ENCODE measurements at places on chromosomes 6 and 20.

GRCh38 chr6:149567945-149568585, 1.9 kb downstream of the GINM1 start:
- no peak for DNase-seq

- no peak for DNase-seq
These were observed 3.0 kb downstream of the WFDC5 start for GRCh38 chr20:45111799-45112471.

GRCh38 chr6:14540810-14541540, 423.4 kb downstream of the CD83 start:
- DNase-seq: no peak

DNA sequence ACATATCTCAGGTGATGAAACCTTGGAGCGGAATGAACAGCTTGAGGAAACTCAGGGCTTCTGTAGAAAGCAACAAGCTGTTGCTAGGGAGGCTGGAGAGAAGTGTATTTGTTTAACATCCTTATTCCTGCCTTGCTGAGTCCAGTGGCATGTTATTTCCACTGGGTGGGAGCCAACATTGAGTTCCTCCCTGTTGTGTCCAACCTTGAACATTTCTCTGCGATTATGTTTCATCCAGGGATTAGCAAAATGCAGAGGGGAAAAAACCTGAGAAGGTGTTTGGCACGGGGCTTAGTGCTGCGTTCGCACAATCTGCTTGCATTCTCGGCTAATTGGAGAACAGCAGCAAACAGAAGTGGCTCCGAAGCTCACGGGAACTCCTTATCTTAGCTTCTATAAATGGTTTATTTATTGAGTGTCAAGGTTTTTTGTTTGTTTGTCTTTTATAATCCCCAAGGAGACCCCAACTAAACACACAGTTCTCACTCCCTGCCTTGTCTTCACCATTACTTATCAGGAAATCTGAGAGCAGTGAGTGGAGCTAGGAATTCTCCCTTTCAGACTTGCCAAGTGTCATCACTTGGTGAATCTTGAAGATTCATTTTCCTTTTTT, 412.8 kb downstream of the CDC5L start:
- DNase-seq: peak; percentile 9

DNA sequence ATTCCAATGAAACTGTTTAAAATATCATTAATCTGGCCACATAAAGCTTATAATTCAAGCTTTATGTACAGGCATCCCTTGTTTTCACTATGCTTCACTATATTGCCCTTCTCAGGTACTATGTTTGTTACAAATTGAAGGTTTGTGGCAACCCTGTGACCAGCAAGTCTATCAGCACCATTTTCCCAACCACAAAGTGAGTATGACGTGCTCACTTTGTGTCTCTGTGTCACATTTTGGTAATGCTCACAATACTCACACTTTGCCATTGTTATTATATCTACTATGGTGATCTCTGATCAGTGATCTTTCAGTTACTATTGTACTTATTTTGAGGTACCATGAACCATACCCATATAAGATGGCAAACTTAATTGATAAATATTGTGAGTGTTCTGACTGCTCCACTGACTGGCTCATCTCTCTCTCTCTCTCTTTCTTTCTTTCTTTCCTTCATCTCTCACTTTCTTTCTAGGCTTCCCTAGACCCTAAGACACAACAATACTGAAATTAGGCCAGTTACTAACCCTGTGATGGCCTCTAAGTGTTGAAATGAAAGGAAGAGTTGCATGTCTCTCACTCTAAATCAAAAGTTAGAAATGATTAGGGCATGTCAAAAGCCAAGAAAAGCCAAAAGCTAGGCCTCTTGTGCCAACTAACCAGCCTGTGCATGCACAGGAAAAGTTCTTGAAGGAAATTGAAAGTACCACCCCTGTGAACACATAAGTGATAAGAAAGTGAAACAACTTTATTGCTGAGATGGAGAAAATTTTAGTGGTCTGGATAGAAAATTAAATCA, 227.9 kb downstream of the BCAS1 start:
- no peak for DNase-seq

GRCh38 chr6:34126419-34126818, 19.5 kb downstream of the GRM4 start:
- no peak for DNase-seq

DNA sequence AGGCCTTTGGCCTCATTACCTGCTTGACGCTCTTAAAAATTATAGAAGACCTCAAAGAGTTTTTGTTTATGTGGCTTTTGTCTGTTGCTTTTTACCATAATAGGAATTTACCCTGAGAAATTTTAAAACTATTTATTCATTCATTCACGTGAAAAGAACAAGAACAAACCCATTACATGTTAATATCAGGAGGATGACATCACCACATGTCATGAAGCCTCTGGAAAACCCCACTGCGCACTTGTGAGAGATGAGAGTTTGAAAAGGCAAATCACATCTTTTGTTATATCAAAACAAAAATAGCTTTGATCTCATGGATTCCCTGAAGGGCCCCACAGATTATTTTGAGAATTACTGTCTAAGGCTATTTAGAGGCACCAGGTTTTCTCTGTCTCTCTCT, 61.3 kb upstream of the EYA2 start:
- no peak for DNase-seq

- no peak for DNase-seq
These were observed 13.7 kb downstream of the EXOC2 start for GRCh38 chr6:679282-679681.

GRCh38 chr20:22446613-22447446, 137.5 kb downstream of the FOXA2 start:
- DNase-seq: no peak

GRCh38 chr6:148830614-148831013, 83.8 kb downstream of the UST start:
- DNase-seq: no peak

- DNase-seq: no peak
These were observed 6.1 kb upstream of the BRD2 start for GRCh38 chr6:32962213-32962826.

DNA sequence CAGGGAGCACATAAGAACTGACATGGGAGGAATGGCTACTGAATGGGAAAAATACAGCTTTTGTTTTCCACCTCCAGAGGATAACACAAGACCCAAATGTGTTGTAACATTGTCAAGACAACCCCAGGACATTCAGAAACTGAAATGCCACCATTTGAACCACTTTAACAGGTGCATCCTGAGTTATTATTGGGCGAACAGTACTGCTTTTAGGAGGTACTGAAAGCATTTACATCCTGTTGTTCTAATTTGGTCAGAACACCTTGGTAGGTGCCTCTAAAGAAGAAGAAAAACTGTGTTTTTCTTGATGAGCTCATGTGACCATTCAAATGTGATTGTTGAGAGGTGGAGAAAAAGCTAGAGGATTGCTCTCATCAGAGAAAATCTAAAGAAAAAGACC, 6.4 kb upstream of the TXNDC5 start:
- no peak for DNase-seq

- DNase-seq: no peak
These were observed 1090.3 kb downstream of the HACE1 start for GRCh38 chr6:103769431-103769830.

DNA sequence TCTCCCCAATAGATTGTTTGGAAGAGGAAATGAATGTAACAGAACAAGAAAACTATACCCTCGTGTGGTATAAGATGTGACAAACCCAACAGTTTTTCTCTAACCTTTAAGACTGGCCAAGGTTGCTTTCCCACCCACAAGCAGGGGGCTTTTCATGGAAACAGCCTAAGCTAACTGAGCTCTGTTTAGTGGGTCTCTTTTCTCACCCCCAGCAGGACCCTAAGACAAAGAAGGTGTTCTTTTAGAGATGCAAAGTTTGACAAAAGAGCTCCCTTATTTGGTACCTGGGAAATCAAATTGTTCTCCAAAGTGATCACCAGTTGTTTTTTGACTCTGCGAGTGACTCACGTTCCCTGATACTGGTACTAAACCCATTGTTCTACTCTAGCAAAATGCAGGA, 59.1 kb downstream of the MBOAT1 start:
- DNase-seq: no peak

DNA sequence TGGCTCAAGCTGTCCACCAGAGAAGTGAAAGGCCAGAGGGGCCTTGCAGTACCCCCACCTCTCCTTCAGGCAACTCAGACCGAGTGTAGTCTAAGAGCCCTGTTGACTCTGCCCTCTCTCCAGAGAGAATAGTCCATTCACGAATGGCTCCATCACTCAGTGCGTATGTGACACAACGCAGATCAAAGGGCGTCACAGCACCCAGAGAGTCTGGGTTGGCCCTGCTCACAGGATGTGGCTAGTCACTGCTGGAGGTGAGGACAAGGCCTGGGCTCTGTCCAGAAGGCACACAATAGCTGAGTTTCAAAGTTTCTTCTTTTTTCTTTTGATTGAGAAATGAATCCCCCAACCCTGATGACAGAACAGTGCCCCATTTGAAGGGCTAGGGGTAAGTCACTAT, 74.1 kb downstream of the TRMT11 start:
- DNase-seq: no peak

- no peak for DNase-seq
These were observed 217.6 kb upstream of the PDE10A start for GRCh38 chr6:165880686-165881085.

- no peak for DNase-seq
These were observed 260.4 kb upstream of the THEMIS start for GRCh38 chr6:128161263-128161662.

DNA sequence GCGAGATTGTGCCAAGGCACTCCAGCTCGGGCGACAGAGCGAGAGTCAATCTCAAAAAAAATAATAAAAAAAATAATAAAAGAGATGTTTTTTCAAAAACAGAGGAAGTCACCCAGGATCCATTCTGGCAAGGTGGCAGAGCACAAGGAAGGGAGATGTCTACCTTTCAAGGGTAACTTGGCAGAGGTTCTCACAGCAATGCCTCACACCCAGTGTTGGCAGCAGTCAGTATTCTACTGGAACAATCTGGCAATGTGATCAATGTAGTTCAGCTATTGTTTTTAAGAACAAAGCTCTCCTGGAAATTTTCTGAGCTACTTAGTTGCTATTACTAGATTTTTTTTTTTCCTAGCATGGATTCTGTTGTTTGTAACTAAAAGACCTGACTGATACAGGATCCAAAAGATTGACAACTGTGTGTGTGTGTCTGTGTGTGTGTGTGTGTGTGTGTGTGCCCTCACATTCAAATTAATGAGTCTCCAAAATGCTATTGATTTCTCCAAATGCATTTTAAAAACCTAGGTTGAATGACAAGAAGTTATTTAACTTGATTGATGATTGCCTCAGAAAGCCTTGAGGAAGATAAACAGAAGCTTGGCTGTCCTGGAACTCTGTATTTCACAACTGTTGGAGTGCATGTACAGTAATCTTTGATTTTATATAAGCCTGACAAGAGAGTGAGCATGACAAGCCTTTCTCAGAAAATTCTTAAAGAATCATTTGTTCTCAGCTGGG, 114.1 kb upstream of the RREB1 start:
- no peak for DNase-seq

DNA sequence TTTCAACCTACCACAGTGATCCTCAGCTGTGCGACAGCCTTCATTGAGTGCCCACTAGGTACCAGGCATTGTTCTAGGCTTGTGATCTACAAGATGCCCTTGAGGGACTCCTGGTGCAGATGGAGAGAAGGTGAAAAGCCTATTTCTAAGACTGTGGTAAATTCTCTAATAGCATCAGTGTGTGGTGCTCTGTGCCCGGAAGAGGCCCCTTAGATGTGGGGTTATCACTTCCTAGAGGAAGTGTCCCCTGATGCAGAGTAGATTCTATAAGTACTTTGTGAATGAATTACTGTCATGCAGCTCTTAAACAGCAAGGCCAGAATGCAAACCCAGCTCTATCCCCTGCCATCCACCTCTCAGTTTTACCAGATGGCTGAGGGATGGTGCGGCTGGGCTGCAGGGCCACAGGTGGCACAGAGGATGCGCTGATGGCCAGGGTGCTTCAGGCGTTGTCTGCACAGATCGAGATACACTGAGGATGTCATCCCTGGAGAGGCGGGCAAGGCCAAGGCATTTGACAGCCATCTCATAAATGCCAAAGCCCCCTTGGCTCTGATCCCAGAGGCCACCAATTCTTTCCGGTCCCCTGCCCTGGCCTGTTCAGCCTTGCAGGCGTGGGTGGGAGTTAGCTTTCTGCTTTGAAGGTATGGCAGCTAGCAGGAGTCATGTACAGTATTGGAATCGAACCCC, 96.7 kb downstream of the TOX2 start:
- no peak for DNase-seq

DNA sequence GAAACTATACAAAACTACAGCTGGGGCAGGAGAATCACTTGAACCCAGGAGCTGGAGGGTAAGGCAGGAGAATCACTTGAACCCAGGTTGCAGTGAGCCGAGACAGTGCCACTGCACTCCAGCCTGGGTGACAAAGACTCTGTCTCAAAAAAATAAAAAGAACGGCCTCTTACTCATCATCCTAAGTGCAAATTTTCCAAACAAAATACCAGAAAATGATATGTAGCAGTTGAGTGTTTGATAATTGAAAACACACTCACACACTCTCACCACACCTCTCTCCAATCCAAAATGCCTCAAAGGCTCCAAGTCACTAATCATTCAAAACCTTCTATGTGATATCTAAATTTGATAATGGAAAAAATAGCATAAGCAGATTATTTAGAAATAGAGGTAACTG, 198.6 kb upstream of the SHLD1 start:
- no peak for DNase-seq

DNA sequence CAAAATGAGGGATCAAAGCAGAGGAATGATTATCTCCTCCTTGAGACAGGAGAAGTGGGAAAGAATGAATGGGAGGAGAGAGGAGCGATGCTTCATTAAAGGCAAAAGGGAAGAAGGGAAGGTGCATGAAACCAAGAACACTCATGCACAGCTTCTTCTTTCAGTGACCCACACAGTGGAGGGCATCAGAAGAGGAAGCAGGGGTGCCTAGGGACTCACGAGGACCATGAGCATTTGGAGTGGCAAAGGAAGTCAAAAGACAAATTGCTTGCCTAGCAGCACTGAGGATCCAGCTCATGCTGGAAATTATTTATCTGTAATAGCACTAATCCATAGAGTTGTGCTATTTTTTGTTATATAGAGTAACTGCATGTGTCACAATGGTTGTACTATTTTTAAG, 66.1 kb downstream of the SMLR1 start:
- DNase-seq: no peak

DNA sequence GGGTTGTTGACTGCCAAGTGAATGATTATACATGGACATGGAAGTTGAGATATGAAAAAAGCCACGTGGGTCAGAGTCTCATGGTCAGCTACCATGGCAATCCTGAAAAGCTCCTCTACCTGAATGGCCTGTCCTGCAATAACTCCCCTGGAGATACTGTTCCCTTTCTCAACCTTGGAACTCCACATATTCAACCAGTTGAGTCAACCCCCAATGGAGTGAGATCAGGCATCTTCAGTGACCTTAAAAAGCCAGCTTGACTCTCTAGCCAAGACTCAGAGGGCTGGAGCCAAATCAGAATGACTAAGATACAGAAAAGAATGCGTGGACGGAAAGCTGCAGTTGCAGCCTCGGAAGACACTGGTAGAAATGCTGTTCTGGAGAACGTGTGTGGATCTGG, 341.3 kb downstream of the FOXA2 start:
- no peak for DNase-seq
